ENCODE measurements at places on chromosomes 3 and 15.

GRCh38 chr15:72824112-72824511 lies 40.6 kb upstream of the ADPGK start:
- DNase-seq: no peak

GRCh38 chr3:136919799-136920580 lies 37.8 kb upstream of the IL20RB start:
- no peak for DNase-seq

DNA sequence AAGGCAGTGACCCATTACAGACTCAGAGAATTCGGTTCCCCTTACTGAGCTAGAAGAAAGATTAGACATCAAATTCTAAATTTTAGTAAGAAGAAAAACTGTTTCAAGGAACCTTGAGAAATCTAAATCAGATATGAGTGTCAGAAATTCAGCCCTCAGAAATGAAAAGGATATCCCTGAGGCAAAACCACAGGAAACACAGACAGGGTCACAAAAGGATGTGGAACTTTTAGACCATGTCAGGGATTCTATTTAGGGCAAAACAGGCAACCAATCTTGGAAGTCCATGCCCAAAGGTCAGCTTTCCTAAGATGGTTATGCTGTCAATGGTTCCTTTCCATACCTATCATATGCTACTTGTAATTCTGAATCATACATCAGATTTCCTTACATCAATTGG lies 31.6 kb downstream of the SHOX2 start:
- DNase-seq: no peak

GRCh38 chr3:39407773-39408492 lies 1.4 kb downstream of the RPSA start:
- peak; percentile 28 for DNase-seq
